ENCODE measurements at places on chromosomes 5 and 9.

DNA sequence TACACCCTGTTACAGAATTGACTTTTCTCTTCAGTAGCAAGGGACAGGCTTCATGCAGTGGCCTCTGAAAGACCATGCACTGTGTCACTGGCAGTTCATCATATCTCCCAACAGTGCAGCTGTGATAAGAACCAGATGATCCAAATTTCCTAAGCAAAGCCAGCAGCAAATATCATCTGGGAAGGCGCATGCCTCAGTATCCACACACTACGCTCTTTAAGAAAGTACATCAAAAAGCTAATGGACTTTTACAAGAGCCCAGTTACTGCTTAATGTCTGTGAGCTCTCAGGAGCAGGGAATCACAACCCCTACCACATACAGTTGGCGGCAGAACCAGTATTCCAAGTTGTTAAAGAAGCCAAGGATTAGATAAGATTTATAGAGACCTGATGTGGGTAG, 25.1 kb downstream of the ADAMTSL1 start:
- no peak for DNase-seq

DNA sequence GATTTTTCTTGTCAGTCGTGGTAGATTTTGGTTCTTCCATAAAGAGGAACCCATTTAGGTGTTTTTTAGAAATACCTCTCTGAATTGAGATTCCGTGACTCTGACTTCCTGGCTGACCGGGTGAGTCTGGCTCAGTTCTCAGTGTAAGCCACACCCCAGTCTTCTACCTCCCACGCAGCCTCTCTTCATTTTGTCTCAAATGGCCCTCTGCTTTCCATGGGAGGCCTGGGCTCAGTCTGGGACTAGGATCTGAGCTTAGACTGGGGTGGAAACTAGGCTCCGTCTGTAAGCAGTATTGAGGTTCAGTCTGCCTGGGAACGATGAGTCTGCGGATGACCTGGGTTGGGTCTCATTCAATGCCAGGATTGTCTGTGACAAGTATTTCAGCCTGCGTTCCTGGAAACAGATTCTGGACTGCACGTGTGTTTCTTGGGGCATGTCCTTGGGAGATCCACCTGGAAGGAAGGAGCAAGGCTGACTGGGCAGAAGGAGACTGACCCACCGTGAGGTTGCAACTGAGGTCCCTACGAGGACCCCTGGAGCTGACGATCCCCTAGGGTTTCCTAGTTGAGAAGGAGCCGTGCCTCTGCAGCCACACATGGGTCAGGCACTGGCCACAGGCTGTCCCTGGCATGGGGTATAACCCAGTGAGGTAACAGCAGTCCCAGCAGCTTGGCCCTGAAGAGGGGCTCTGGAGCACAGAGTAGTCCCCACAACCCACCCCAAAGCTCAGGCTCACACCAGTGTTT, 12.4 kb upstream of the CRB2 start:
- DNase-seq = no peak

DNA sequence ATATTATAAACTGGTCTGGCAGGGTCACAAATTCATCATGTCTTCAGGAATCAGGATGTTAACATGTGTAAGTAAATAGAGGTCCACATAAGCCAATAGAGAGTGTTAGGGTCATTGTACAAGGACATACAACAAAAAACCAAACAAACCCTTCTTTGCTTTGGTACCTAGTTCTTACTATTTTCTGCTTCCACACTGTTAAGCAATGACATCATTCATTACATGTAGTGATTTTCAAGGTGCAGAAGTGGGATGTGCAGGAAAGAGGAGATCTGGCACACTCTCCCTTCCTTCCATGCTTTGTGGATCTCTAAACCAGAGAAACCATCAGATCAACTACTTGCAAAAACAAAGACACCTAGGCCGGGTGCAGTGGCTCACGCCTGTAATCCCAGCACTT, 184.1 kb downstream of the RAPGEF6 start:
- DNase-seq = no peak

GRCh38 chr5:55800924-55801323, 50.2 kb upstream of the IL31RA start:
- no peak for DNase-seq
